ENCODE measurements at places on chromosomes 7 and 10. TPM values are rescaled to one million over a fixed set of nuclear protein-coding genes. Genes with fewer than 3 reads are reported as not detected.

The PNLIPRP3 gene
- total RNA-seq: not detected

The STAG3 gene
- 0.72 TPM for total RNA-seq

The POR gene
- total RNA-seq: 39.7 TPM

- DNase-seq: no peak
These were observed 56.6 kb downstream of the PARD3 start for GRCh38 chr10:34758447-34758996.

- DNase-seq: no peak
These were observed 96.4 kb downstream of the CARD11 start for GRCh38 chr7:2947058-2947780.

DNA sequence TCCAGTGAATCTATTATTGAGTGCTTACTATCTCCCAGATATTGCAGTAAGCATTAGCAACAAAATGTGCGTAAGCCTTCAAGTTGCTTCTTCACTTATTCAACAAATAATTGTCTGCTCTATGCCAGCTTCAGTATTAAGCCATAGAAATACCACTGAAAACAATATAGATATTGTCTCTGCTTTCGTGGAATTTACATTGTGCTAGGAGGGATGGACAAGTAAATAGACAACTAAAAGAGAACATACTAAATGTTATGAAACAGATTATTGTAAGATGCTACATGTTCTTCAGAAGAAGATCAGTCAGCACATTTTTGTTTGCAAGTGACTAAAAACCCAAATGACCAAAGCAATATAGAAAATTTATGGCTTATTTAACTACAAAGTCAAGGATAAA is 27.3 kb downstream of the CFAP69 start:
- DNase-seq: no peak

- peak; percentile 73 for DNase-seq
These were observed 134.8 kb upstream of the KIF5B start for GRCh38 chr10:32190890-32191491.

DNA sequence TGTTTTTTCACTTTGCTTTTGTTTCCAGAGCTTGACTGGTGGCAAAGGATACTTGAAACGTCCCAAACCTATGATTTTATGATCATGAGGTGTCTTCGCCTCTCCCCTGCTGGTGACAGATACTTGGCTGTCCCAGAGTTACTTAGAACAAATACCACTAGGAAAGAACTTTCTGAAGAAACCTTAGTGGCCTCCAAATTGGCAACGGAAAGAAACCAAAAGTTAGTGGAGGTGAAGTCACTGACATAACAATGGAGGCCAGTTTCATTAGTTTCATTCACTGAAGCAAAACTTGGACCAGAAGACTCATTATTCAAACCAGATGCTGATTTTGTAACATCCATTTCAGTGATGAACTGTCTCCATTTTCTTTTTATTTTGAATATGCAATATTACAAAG is 68.6 kb downstream of the JAZF1 start:
- DNase-seq: peak; percentile 79

All from tongue (tissue), 3 donors.